ENCODE measurements at places on chromosomes 7 and 10. TPM values are rescaled to one million over a fixed set of nuclear protein-coding genes. Genes with fewer than 3 reads are reported as not detected.

TUBAL3 gene
- total RNA-seq = 0.36 TPM

TFEC gene
- 1.7 TPM for total RNA-seq

KIFBP gene
- 51.2 TPM for total RNA-seq

ELMO1 gene
- total RNA-seq = 10.0 TPM

LLCFC1 gene
- total RNA-seq = not detected

DNA sequence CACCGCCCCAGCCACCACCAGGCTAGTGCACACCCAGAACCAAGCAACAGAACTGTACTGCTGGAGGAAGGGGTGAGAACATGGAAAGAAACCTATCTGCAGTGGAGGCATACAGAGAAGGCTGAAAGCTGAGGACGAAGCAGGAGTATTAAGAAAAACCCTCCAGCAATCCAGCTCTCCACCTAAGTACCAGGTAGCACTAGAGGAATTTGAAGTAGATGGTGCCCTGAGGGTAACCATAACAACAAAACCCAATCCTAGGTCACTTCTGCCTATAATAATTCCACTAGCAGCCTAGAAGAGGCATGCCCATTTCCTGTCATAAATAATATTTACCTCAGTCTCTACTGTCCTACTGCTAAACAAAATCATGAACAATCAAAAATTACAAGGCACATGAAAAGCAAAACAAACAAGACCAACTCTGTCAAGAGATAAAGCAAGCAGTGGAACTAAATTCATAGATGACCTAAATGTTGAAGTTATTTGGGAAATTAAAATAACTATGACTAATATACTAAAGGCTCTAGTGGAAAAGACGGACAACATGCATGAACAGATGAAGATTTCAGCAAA, 51.1 kb downstream of the HYCC1 start:
- DNase-seq = no peak

- DNase-seq = peak; percentile 91
Observed at GRCh38 chr10:11611248-11612020, at the start of gene USP6NL. Gene USP6NL, minus strand, starts transcription at chr10:11611650. Its CDS starts 14,016 bp downstream, at chr10:11597634.

DNA sequence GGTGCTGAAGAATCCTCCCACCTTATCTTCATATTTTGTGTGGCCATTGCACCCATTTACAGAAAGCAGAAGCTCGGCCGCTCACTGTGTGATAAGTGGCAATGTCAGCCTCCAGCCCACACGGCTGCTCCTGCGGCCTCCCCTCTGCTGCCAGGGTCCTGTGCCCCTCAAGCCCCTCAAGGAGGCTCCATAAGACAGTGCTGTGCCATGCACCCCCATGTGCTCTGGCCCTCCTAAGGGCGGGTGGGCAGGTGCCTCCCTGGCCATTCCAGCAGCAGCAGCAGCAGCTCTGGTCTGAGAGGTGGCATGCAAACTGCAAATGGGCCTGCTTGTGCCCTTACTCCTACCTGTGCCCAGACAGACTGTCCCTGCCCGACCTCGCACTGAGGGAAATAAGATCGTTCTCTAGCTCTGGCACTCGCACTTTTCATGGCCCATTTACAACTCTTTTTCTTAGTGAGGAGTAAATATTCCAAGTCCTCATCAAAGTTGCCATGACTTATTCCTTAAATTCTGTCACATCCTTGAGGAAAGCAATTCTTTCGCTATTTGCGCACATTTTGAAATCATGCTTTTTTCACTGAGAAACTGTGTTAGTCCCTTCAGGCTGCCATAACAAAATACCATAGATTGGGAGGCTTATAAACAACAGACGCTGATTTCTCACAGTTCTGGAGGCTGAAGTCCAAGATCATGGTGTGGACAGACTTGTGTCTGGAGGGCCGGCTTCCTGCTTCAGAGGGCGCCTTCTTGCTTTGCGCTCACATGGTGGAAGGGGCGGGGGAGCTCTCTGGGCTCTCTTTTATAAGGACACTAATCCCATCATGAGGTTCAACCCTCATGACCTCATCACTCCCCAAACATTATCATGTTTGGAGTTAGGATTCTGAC, 187.8 kb downstream of the COBL start:
- DNase-seq = no peak

DNA sequence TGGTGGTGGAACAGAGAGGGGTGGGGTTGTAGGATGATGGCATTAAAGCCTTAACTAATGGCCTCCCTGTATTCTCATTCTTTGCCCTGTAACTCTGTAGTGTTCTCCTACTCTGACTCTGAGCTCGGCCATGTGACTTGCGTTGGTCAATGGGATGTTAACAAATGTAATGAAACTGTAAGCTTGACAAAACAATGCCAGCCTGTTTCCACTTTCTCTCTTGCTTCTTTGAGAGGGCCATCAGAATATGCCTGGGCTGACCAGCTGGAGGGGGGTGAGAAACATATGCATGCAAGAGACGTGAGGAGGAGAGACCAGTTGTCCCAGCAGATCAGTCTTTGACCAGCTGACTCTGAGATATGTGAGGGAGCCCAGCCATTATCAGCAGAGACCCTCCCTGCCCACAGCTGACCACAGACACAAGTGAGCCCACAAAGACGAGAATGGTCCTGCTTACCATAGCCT, 100.6 kb downstream of the ICA1 start:
- no peak for DNase-seq

DNA sequence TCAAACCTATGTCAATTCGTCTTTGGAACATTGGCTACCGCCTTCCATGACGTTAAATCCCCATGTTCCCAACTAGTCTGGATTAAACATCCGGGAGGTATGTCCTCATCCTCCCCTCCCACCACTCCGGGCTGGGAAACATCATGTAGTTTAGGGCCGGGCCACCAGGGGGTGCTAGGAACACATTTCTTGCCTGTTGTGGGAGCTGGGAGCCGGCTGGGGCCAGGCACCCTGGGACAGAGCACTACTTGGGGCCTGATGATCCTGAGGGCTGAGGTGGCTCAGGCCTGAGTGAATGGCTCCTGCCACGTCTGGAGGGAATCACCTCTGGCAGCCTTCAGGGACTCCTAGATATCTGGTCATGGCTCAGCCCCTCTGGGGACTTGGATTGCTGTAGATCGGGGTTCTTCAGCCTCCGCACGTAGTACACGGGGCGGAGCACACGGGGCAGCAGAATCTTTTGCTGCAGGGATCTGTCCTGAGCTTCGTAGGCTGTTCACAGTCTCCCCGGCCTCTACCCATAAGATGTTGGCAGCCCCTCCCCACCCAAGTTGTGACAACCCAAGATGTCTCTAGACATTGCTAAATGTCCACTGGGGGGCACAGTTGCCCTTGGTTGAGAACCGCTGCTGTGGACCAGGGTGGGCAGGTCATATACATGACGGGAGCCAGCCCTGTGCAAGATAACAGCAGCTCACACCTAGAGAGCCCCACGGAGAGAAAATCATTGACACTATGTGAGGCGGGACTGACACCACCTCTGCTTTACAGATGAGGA, 141.2 kb upstream of the ZNF716 start:
- DNase-seq = peak; percentile 21

DNA sequence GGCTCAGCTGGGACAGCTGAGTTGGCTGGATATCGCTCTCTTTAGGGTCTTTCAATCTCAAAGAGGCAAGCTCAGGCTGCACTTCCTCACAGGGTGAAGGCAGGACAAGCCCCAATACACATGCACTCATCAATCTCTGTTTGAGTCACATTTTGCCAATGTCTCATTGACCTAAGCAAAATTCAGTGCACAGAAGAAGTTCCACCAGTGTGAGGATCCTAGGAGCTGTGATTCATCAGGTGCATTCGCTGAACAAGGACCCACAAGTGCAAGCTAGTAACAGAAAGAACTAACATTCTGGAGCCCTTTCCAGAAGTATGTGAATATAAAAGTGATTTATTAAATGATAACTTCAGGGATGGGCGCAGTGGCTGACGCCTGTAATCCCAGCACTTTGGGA, 477.2 kb downstream of the GPAM start:
- DNase-seq = no peak

DNA sequence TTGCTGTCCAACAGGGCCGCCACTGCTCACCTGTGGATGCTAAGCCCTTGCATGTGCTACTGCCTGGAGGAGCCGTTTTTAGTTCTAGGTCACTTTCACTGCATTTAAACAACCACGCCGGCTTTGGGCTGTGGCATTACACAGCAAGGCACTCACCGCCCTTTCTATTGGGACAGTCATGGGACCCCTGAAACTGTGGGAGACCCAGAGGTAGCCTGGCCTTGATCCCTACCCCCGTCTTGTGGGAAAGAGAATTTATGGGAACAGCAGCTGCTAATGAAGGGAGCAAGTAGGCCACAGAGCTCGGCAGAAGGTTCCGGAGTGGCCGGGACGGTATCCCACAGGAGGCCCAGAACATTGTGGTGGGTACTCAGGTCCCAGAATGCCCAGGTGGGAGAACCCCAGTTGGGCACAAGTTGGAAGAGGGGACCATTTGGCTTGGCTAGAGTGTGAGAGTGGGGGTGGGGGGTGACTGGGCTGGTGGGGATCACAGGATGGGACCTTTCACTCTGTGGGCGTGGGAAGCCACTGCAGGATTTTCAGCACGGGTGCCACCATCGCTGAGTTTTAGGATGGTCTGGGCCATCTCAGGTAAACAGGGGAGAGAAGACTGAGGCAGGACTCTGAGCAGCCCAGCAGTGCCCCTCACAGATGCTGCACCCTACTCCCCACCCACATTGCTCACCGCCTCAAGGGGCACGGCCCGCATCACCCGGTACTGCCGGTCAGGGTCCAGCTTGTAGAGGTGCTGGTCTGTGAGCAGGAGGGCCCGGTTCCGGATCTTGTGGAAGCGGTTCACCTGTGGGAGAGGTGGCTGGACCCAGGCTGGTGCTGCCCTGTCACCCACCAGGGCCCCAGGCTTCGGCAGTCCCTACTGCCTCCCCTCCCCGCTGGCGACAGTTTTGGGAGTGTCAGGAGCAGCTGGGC, 15.2 kb downstream of the MYO1G start:
- no peak for DNase-seq

- no peak for DNase-seq
Observed at GRCh38 chr10:15188603-15189002, 20.1 kb upstream of the NMT2 start.

DNA sequence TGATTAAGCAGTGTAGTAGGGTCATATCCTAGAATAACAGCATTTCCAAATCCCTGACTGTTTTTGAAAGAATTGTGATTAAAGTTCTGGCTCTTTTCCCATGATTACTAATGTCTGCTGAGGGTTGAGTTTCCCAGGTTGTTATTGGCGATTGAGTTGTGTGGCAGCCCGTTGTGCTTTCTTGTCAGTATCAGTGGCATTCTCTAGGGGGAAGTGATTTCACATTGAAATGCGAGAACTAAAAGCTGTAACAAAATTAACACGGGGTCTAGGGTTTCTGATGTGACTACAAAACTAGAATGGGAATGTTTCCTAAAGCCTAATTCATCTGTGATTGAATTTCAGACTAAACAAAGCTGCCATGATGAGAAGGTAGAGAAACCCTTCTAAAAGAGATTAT, 349.4 kb downstream of the EXOC4 start:
- no peak for DNase-seq

DNA sequence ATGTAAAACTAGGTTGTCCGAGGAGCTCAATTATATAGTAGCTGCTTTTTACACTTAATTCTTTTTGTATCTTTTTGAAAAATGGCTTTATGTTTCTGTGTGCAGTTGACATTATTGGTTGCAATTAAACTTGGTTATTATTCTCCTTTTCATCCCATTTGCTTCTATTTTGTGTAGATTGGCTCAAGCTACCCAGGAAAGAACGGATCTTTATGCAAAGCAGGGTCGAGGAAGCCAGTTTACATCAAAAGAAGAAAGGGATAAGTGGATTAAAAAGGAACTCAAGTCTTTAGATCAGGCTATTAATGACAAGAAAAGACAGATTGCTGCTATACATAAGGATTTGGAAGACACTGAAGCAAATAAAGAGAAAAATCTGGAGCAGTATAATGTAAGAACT, 16.5 kb downstream of the SMC3 start:
- no peak for DNase-seq

- DNase-seq = no peak
Observed at GRCh38 chr7:16638282-16639280, 7.0 kb downstream of the ANKMY2 start.

DNA sequence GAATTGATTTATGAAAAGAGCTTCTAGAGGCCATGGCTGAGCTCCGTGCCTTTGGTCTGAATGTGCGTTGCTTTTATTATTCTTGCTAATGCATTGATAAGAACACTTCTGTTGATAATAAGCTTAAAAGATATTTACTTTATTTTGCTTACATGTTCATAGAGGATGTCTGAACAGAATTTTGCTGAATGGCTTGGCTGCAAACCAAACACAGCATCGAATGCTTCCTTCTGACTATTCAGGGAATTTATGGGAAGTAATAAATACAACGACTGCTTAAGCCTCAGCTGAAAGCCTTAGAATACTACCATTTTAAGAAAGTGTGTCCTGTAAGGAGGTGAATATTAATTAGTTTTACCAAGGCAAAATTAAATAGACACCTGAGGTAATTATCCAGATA, 643.5 kb upstream of the POT1 start:
- DNase-seq = no peak

DNA sequence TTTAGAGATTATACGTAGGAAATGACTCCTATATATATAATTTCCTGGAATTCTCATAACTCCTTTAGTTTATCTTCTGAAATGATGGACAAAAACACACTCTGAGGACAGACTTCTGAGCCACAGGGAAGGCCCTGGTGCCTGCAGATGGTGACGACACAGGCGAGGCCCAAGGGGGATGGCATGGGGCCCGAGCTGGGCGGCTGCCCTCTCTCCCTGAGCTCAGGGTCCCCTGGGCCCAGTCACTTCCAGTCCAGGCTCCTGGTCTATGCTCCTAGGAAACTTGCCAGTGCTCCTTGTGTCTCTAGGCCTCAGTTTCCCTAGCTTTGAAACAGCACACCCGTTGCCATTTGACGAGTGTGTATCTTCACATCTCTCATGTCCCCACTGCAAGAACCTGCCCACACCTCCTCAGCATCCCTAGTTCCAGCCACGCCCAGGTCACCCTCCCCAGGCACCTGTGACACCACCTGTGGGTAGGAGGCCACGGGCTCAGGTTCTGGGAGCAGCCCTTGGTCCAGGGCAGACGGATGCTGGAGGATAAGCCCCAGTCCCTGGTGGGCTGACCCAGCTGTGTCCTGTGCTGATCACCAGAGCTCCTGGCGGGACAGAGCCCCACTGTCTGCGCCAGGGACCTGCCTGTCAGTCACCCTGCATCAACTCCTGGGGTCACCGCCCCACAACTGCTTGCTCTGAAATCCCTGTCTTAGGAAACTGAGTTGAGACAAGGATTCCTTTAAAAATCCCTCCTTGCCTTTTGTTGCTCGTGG, 23.4 kb upstream of the SHH start:
- DNase-seq = no peak

GRCh38 chr10:77906951-77907421, 19.6 kb downstream of the DLG5 start:
- no peak for DNase-seq
